ENCODE measurements at places on chromosomes 16 and 17.

GRCh38 chr16:49469930-49470451, 96.4 kb downstream of the C16orf78 start:
- DNase-seq: no peak

DNA sequence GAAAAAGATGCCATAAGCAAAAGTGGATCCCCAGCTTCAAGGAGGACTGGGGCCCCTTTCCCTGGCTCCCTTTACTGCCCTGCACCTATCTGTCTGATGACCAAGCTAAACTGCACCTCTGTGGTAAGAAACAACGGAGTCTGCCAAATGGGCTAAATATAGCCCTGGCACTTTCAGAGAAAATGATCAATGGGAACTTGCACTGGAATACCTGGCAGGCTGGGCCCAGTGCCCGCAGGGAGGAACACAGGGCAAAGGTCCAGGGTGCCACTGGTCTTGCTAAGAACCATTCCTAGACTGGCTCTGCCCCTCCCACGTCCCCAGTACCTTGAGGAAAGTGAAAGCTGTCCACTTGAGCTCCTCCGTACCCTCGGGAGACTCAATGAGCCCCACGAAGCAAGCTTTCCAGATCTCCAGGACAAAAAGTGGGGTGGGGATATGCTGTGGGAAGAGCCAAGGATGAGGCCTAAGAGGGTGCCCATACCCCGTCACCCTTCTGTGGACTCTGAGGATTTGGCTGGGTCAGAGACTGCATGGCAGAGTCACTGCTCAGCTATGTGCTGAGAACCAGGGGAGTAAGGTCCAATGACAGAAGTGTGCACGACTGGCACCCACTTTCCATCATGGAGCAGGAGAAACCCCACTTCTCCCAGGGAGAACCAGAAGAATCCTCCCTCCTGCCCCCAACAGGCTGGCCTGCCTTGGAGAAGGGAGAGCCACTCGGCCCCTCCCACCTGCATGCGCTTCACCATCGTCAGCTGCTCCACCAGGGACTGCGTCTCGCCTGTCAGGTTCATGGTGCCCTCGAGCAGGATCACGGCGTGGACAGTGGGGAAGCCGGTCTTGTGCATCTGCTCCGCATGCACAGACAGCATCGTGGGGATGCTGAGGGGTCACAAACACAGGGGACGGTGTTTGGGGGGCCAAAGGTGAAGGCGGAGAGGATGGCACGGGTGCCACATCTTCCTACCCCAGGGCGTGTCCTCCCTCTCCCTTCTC, 17.4 kb downstream of the CSF3 start:
- DNase-seq: no peak

DNA sequence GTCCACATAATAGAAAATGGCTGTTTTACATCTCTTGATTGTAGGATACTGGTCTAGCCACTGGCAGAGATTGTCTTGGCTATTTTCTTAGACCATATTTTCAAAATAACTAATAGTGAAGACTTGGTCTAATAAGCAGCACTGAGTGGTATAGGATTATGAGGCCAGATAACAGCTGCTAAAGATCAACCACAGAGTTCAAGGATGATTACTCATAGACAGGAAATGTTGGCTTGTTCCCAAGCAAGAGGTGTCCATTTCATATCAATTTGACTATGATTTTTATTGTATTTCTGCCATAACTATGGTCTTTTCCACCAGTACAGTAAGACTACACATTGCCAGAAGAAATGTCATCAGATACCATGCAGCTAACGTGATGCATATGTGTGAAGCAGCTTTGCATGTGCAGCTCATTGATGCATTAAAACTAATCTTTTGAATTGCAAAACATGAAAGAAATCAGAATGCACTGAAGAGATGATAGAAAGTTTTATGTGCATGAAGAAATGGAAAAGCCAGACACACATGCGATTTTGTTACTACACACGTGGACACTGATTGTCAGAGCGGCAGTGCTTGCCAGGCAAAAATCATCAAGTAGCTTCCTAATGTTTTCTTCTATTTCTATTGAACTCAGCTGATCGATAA, 693.3 kb downstream of the CDH11 start:
- no peak for DNase-seq

DNA sequence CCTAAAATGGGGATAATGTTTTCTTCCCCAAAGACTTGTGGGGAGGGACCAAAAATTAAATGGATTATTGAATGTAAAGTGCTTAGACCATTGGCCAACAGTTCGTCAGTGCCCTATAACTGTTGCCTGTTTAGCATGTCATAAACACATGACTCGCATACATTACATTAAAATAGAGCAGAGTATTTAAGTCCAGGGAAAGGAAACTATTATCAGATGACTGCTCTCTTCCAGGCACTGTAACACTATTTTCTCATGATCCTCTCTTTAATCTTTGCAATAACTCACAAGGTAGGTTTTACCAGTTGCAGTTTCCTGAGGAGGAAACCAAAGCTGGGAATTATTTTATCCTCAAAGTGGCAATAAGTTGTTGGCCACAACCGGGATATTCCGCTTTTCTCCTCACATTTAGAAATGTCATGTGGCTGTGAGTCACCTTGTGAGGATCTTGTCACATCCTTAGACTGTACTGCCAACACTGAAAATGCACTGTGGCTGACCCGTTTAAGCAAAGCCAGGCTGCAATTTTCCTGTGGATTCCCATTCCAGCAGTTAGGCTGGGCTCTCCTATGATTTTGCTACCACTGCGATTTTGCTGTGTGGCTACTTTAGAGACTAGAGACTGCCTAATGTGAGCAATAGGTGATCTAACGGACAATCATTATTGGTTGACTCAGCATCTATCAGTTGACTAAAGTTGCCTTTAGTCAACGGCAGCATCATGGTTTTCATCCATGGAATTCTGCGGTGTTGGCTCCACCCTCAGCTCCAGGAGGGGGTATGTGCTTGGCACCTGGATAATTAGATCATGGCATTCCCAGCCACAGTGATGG, 58.3 kb upstream of the DHX40 start:
- no peak for DNase-seq

- DNase-seq: peak; percentile 64
These were observed at the start of gene NDUFB10 for GRCh38 chr16:1959269-1960039. NDUFB10 (plus strand) TSS chr16:1959538; CDS start chr16:1959625, 87 bp downstream.

GRCh38 chr17:47982645-47983390, 11.9 kb downstream of the CDK5RAP3 start:
- no peak for DNase-seq

DNA sequence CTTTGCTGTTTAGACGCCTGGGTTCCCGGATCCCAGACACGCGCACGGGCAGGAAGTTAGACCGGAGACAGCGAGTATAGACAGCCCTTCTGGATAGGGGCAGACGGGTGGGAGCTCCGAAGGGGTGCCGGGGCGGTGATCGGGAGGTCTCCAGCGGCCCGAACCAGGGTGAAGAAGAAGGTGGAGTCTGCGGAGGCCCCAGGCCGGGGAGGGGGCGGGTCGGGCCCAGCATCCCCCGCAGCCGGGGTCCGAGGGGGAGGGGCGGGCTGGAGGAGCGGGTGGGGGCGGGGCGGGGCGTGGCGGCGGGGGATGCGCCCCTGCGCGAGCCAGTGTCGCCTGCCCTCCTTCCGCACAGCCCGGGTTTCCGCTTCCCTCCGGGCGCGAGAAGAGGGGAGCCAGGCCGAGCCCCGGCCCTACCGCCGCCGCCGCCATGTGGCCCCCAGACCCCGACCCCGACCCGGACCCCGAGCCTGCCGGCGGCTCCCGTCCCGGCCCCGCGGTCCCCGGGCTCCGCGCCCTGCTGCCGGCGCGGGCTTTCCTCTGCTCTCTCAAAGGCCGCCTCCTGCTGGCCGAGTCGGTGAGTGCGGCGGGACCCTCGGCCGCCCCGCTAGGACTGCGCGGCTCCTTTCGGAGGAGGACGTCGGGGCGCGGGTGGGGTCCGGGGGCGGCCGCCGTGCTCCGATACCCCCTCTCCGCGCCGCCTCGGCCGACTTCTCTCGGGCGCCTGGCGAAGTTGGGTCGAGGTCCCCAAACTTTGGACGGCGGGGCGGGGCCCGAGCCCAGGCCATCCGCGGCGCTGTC, at the start of gene CMTM3:
Gene CMTM3, plus strand, starts transcription at position 329 of the 801 bp plus-strand sequence. Its CDS starts 102 bp downstream, at position 431.
- DNase-seq: no peak

- peak; percentile 79 for DNase-seq
These were observed at the start of gene CDT1 for GRCh38 chr16:88803264-88803987. CDT1 (plus strand) TSS chr16:88803789; CDS start chr16:88803832, 43 bp downstream.

- DNase-seq: no peak
These were observed 238.0 kb downstream of the SNX29 start for GRCh38 chr16:12214509-12214908.

GRCh38 chr16:2035431-2036199, 8.9 kb downstream of the NHERF2 start:
- peak; percentile 4 for DNase-seq

- no peak for DNase-seq
These were observed 58.4 kb downstream of the MEAK7 start for GRCh38 chr16:84446084-84446483.

DNA sequence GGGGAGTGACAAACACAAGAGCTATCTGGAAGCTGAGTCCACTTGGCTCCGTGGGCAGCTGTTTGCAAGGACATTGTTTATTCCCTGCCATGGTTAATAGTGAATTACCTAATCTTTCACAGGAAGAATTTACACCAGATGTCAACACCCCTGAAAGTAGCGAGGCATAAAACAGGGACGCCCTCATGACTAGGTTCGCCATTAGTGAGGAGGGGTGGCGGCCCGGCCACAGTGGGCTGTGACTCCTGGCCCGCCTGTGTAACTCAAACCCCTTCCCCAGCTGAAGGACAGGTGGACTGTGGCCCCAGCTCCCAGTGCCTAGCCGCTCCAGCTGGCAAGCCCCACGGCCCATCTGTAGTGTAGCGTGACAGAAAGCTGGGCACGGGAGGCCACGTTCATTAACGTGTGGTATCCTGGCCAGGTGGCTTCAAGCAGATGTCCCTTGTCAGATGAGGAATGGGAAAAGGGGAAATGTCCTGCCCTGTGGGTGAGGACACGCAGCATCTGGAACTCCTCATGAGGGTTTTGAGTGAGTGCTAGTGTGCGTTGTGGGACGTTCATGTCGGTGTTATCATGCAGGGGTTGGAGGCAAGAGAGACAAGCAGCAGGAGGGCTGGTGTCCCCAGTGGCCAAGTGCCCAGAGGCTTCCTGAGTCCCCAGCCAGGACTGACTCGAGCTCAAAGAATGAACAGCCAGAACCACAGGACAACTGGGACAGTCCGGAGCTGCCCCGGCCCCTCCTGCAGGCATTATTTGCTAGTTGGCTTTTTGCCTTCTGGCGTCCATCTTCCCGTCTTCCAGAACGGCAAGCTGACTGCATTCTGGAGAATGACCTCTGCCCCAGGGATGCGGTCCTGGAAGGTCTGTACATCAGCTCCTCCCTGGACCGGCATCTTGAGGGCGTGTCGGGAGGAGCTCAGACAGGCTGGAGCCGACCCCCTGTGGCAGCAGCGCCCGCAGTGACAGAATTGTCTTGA, 19.2 kb downstream of the KDM8 start:
- no peak for DNase-seq

DNA sequence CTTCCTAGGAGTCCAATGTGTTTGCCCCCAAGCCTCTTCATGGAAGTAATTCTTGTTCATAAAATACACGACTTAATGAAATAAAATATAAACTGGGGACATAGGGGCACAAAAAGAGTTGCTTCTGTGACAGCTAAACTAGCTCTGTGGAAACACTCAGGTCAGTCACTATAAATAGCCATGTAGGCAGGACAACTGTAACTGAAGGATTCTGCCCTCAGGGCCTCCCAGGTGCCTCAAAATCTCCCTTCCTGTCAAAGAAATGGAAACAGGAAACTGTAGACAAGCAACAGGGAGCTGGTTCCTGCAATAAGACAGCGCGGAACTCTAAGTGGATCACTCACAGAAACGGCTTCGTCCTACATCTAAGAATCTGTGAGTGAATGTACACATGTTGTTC, 178.1 kb upstream of the ZFHX3 start:
- no peak for DNase-seq

- no peak for DNase-seq
These were observed 8.4 kb downstream of the MAF start for GRCh38 chr16:79592186-79592585.

GRCh38 chr17:77354670-77355455, 214.1 kb downstream of the SEC14L1 start:
- DNase-seq: no peak

DNA sequence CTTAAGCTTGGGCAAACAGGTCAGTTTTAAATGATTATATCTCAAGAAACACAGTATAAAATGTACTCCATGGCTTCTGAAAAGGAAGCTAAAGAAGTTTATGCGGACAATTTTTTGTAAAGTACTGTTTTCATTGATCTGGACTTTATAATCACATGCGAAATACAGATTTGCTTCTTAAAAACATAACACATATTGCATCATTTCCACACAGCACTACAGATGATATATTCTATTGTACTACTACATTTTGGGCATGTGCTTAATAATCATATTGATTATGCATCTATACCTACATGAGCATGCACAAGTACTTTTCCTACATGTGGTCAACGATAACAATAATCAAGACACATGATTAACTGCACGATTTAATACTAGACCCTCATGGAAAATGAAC, 22.5 kb downstream of the TRIM37 start:
- no peak for DNase-seq

- DNase-seq: no peak
These were observed 46.0 kb downstream of the SLC7A5 start for GRCh38 chr16:87823181-87823929.

DNA sequence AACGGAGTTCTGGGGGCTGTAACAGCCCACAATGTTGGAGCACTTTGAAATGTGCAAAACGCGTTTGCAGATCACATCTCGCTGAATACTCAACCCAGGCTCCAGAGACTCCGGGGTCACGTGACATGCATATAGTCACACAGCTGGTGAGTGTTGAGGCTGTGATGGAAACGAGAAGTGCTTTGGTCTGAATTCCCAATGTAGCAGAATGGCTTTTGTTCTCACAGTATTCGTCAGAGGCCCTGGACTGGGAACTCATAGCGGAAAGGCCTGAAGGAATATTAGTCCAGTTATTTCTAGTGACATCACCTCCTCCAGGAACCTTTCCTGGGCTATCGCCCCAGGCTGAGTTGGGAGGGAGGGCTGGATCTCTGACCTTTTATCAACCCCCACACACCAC, 95.8 kb upstream of the CRHR1 start:
- DNase-seq: no peak

DNA sequence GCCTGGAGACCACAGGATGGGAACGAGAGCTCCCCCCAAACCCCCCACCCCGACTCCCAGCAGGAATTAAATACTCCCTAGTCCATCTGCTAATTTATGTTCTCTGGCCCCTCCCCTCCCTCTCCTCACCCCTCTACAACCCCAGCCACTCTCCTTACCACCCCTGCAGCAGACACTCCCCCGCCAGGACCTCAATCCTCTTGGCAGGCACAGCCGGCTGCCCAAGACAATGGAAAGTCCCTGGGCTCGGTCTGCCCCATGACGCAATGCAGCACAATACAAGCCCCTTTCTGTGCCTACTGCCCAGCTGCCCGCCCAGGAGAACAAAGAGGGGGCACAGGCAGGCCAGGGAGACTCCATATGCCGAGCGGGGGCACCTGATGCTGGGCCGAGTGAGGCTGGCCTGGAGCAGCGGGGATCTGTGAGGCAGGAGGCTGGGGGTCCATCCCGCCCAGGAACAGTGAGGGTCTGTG, 30.3 kb upstream of the CDC42EP4 start:
- DNase-seq: peak; percentile 96

- DNase-seq: no peak
These were observed 11.5 kb downstream of the CCL16 start for GRCh38 chr17:35969558-35970380.

GRCh38 chr16:500709-501108, 26.8 kb upstream of the CAPN15 start:
- no peak for DNase-seq

- no peak for DNase-seq
These were observed 151.8 kb downstream of the IRF8 start for GRCh38 chr16:86050591-86051367.

GRCh38 chr17:31673076-31673475, 186.0 kb downstream of the COPRS start:
- no peak for DNase-seq

GRCh38 chr16:47016700-47017133, 43.2 kb upstream of the DNAJA2 start:
- no peak for DNase-seq
